ENCODE measurements at places on chromosomes 2 and 18.

DNA sequence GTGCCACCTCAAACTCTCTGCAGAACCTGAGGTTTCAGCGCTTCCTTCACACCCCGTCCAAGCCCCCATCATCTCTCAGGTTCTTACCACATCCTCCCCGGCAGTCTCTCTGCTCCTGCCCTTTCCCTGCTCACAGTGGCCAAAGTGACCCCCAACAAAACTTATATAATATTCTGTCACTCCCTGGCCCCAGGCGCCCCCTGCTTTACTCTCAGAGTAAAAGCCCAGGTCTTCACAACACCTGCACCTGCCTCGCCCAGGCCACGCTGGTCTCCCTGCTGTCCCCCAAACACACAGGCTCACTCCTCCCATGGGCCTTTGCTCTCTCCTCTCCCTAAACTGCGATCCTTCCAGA is 6.4 kb downstream of the ITGB1BP1 start:
- DNase-seq = no peak

DNA sequence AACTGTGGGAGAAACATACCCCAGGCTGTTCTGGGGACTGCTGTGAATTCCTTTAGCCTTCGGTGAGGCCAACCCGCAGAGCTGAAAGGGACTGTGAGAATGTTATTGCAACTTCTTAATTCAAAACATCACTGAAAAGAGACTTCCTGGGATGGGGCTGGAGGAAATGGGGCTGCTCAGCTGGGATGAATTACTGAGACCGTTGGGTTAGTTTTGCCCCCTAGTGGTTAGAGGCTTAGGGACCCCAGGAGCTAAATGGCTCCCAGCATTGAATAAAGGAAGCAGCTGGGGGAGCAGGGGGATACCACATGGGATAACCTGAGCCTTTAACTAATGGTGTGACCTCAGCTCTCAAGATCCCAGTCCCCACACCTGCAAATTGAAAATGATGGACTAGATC is 941.1 kb upstream of the FANCL start:
- DNase-seq = no peak

- no peak for DNase-seq
These were observed 40.4 kb downstream of the FRZB start for GRCh38 chr2:182826064-182826463.

- no peak for DNase-seq
These were observed 20.9 kb upstream of the DNMT3A start for GRCh38 chr2:25362434-25363145.

DNA sequence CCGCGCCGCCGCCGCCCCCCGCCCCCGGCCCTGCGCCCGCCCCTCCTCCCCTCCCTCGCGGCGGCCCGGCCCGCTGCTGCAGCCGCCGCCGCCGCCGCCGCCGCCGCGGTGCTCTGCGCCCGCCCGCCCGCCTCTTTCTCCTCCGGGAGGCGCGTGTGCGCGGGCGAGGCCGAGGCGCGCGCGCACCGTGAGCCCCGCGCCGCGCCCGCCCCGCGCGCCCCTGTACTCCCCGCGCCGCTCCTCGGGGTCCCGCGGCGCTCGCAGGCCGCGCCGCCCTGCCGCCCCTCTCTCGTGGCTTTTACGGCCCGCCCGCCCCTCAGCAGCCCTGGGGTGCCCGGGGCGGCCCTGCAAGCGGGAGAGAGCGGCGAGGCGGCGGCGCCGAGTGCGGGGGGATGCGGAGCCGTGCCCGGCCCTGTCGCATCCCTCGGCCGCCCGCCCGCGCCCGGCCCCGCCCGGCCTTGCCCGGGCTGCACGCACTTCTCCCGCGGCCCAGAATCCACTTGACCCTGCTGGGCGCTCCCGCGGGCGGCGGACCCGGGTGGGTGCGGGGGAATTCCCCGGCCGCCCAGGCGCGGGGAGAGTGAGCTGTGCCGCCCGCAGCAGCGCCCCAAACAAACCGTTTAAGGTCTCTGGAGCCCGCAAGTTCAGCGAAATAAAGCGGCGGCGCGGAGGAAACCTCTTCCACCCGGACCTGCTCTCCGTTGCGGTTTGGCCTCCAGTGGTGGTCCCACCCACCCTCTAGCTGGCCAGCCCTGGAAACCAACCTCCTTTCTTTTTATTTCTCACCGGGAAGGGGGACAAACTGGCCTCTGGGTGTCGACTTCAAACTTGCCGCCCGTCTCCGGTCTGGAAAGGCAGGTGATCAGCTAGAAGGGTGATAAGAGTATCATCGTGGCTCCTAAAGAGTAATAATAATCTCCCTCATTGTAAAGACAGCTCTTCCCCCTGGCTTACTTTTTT is 37.4 kb downstream of the AFF3 start:
- no peak for DNase-seq
